Foreskin fibroblast (primary cell): ENCODE measurements at places on chromosomes 2 and 18.

DNA sequence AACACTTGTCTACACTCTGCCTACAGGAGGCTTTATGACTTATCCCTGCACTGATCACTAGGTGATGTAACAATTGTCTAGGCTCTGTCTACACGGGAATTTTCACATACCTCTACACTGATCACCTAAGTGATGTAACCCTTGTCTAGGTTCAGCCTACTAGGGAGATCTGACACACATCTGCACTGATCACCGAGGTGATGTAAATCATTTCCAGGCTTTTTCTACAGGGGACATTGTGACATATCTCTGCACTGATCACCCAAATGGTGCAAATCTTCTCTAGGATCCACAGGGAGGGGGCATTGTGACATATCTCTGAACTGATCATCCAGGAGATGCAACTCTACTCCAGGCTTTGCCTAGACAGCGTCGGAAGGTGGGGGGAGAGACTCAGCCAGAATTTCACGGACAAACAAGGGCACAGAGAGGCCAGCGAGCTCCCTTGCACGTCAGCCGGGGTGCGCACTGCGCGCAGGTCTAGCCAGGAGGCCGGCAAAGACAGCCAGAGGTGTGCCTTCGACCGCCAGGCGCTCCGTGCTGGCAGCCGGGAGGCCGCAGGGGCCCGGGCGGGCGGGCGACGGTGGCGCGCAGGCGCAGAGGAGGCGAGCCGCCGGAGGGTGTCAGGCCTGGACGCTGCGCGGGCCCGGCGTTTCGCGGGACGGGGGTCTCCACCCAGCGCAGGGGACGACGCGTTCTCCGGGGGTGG, 46.9 kb upstream of the USP14 start:
- DNase-seq: peak; percentile 63

DNA sequence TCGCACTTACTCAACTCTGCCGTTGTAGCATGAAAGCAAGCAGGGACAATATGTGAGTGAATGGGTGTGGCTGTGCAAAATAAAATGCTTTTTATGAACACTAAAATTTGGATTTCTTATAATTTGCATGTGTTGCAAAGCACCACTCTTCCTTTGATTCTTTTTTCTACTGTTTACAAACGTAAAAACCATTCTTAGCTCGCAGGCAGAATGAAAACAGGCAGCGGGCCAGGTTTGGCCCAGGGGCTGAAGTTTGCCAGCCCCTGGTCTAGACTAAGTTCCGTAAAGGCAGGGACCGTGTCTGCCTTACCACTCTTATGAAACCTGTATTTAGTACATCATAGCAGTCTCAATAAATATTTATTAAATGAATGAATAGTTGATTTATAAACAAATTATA, 83.7 kb upstream of the SPATS2L start:
- no peak for DNase-seq

DNA sequence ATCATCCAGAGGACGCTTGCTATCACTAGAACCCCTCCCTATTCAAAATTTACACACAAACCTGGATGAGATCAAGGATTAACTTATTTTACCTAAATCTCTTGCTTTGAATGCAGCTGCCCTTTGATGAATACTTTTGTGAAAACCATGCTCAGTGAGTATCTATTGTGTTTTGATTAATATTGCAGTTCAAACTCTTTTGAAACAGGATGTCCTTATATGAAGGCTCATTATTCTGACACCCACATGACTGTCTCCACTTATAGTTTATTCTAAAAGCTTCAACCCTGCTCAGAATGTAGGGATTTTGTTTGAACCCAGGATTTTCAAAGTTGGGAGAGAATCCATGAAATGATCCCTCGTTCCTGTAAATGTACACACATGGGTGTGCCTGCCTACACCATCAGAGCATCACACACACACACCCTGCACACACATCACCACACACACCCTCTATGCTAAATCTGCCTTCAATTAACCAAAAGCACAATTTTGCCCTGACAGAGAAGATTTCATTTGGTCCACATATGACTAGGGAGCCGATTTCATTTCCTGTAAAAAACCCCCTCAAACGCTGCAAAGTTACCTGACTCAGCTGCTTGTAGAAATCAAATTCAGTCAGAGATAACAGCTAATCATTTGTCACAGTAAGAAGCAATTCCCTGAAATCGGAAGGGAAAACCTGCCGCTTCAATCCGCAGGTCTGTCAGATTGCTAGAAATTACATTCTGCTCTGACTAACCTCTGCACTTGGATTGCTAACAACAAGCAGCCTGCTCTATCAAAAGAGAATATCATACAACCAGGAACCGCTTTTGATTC, 65.2 kb downstream of the ZEB2 start:
- DNase-seq: no peak

GRCh38 chr2:7037340-7038333, 120.4 kb downstream of the RNF144A start:
- DNase-seq: peak; percentile 76

DNA sequence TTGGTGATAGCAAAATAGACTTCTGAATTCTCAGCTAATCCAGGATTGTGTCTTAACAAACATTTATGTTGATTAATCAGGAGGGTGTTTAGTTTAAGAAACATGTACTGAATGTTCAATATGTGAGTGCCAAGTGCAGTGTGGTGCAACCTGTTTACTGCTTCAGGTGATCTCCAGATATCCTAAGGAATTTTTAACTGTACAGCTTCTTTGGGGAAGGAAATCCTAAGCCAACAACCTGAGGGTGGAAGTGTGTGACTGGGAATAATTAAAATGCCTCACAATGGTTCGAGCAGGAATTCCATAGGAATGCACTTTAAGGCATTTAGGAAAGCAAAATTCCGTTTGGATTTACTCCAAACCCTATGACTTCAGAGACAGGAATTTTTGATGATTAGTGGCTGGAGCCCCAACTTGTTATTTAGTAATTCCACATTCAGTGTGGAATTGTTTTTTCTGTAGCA, 16.4 kb downstream of the CRIM1 start:
- DNase-seq: peak; percentile 77

GRCh38 chr2:53739032-53739431, 28.6 kb upstream of the CHAC2 start:
- DNase-seq: no peak

DNA sequence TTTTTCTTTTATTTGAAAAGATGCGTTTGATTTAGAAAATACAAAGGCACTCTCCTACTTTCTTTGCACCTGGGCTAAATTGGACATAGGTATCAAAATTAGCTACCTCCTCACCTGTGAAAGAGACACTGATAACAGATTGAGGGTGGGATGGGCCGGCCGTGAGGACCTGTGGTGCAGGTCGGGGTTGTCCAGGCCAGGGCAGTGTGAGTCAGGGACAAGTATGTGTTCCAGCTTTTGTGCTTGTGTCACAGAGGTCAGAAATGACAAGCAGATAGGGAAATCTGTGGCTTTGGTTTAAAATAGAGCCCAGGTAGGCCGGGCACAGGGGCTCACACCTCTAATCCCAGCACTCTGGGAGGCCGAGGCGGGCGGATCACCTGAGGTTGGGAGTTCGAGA, 22.6 kb downstream of the MYL12B start:
- no peak for DNase-seq
